Fibroblast of upper back skin (primary cell): ENCODE measurements at places on chromosomes 2 and 18.

DNA sequence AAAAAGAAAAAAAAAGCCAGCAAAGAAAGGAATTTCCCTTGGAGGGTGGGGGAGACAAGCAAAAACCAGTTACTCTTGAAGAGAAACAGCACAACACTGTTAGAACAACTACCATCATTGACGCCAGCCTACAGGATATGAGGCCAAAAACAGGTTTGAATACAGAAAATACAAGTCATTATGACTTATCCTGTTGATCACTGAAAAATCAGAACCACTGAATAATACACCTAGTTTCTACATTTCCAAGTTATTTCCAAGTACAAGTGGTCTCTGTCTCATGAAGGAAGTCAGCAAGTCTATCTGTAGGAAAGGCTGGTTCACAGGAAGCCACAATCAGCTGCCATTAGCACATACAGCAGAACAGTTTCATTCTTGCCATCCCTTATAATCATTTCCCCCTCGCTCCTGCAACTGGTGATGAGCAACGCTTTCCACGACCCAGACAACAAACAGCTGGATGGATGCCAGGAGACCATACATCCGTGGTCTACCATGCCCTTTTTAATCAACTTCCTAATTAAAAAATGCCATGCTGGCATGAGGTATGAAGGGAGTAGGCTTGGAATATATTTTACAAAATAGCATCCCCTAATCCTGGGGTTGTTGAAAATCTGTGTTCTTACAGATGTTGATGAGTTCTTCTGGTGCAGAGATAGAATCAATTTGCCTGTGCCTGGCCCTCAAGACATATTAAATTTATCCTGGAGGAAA lies 10.4 kb downstream of the MYT1L start:
- no peak for DNase-seq

GRCh38 chr18:80181642-80182461 lies 65.5 kb downstream of the PARD6G start:
- no peak for DNase-seq

DNA sequence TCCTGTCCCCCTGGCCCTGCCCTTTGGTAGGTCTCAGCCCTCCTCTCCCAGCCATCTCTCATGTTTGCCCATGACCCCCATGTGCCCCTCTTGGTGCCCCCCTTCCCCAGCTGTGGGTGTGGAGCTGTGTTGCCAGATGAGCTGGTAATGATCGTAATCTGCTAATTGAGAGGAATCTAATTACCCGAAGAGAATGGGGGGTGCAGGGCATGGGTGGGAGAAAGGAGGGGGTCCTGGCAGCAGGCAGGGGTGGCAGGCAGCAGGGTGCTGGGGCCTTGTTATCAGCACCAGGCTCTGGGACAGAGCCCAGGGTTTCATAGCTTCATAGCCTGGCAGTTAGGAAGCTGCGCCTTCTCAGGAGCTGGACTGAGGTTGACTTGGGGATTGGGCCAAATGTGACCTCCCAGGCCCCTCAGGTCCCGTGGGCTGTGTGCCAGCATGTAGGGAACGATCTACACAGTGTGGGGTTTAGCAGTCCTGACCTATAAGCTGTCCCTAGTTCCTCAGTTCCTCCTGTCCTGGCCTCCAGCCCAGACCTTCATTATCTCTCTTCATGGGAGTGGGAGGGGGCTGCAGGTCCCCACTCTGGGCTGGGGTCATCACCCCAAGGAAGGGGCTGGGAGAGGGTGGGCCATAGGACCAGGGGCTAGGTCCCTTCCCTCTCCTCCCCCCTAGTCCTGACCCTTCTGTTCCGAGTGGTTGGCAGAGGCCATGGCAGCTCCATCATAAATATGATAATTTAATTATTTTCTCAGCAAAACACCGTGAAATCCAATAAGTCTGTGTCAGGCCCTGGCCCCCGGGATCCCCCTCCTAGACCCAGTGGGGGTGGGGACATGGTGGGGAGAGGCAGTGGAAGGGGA lies 6.5 kb upstream of the ASIC4 start:
- no peak for DNase-seq

- DNase-seq: peak; percentile 78
These were observed 89.4 kb downstream of the SCN3A start for GRCh38 chr2:165114346-165114939.

GRCh38 chr2:119485336-119486110 lies 38.8 kb downstream of the SCTR start:
- no peak for DNase-seq

DNA sequence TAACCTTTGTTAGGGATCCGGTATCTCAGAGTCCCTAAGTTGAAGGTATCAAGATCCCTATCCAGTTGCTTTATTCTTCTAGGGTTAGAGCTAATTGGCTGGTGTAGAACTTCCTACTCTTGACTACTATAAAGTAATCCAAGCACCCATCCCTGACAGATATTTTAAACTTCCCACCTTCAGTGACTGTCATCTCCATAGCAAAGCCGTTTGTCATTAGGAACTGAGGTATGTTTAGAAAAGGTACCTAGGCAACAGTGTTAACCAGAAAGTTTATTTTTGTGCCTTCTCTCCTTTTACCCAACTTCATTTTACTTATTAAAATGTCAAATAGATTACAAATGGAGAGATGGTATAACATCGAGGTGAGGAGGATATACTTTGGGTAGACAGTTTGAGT lies 4.5 kb downstream of the FAM117B start:
- no peak for DNase-seq

DNA sequence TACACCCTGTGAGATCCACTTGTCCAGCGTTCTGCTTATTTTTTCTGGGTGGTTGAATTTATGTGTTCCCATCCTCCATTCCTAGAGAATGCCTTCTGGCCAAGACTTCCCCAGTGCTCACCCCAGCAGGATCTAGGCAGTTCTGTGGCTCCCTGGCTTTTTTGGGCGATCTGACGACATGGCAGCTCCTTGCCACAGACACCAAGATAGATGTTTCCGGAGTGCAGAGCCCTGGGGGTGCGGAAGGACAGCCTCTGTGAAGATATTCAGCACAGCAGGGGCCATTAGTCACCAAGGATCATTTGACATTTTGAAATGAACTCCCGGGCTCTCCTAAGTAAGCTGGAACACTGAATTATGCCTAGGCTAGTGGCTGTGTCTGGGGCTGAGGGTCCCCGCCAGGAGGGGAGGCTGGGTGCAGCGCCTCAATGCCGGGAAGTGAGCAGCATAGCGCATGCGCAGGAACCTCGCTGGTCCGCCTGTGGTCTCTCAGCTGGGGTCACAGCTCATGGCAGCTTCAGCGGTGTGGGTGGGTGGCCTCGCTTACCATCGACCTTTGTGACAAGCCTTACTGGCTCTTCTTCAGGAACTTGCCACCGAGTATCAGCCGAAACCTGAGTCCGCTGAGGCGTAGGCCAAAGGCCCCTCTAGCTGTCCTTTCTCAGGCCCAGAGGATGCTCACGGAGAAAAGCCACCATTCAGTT lies 60.3 kb downstream of the MEX3C start:
- DNase-seq: peak; percentile 14

- DNase-seq: no peak
These were observed 752.8 kb upstream of the CELF4 start for GRCh38 chr18:38318416-38318815.
